Heart right ventricle (tissue), 16 donors: ENCODE measurements at places on chromosomes 5 and 9.

DNA sequence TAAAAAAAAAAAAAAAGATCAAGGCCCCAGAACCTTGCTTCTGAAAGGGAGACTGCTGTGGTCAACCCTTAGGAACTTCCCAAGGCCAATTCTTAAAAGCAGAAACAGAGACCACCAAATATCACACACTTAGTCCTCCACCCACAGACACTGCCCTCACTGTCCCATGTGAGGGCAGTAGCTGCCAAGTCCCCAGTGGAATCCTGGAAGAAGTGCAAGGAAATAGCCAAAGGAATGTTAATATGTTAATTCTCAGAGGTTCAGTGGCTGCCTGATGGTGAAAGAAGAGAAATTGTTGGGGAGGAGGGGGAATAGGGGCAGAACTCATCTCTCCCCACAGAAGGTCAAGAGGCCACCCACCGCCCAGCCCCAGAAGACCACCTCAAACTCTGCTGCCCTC lies 23.1 kb downstream of the FSTL4 start:
- DNase-seq, result no peak

GRCh38 chr9:27771803-27772545 lies 198.7 kb upstream of the C9orf72 start:
- peak; percentile 9 for DNase-seq

- DNase-seq, result no peak
These were observed 57.1 kb upstream of the PSD2 start for GRCh38 chr5:139738193-139739149.

DNA sequence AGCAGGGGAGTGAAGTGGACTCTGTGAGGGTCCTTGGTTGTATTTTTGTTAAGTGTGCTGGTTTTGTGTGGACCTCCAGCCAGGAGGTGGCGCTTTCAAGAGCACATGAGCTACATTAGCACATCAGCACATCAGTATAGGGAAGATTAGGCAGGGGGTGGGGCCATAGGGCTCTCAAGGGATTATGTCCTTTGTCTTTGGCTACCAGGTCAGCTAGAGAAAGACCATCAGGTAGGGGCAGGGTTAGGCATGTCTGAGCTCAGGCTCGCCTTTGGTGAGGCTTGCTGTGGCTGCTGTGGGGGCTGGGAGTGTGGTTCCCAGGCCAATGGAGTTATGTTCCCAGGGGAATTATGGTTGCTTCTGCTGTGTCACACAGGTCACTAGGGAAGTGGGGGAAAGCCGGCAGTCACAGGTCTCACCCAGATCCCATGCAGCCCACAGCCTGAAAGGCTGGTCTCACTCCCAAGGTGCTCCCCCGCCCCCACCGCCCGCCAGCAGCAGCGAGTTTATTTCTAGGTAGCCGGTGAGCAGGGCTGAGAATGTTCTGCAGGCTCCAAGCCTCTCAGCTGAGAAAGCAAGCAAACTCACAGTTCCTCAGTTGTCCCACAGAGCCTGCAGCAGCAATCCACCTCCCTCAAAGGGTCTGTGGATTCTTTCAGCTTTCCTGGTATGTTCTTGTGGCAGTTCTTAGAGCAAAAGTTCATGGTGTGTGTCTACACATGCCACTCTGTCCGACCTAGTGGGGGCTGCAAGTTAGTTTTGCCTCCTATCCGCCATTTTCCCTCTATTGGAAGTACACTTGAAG lies 13.7 kb downstream of the OR1J1 start:
- DNase-seq, result no peak

- no peak for DNase-seq
These were observed 176.8 kb upstream of the PAPPA start for GRCh38 chr9:115976781-115977180.

DNA sequence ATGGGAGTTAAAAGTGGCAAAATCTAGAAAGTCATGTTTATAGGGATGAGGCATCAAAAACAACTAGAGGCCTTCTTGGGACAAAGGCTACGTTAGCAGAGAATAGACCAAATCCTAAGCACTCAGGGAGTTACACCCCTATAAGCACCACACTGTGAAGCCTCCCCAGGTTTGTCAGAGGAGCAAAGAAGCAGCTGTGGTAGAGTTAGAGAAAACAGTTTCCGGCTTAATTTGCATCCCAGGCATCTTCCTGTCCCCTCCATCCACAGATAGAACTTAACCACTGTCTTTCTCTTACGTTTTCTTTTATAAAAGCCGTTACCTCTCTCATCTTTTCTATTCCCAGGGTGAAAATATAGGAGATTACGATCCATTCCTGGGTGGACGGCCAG lies 188.6 kb upstream of the KLF9 start:
- DNase-seq, result no peak

DNA sequence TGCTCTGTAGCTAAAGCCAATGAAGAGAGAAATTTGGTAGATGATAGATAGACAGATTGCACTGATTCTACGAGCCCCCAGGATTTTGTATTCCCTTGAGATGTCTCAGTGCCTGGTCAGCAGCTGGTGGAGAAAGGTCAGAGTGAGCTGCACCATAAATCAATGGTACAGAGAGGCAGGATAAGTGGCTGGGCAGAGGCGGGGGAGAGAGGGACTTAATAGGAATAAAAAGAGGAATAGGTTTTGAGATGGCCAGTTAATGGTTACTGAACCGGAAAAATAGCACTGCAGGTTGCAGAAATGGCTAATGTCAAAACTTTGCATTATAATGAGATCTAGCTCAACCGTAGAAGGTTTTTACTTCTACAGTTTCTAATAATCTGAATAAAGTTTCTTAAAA lies 47.9 kb upstream of the SLC12A2 start:
- no peak for DNase-seq

GRCh38 chr9:12708562-12709298 lies 15.5 kb downstream of the TYRP1 start:
- DNase-seq, result no peak

DNA sequence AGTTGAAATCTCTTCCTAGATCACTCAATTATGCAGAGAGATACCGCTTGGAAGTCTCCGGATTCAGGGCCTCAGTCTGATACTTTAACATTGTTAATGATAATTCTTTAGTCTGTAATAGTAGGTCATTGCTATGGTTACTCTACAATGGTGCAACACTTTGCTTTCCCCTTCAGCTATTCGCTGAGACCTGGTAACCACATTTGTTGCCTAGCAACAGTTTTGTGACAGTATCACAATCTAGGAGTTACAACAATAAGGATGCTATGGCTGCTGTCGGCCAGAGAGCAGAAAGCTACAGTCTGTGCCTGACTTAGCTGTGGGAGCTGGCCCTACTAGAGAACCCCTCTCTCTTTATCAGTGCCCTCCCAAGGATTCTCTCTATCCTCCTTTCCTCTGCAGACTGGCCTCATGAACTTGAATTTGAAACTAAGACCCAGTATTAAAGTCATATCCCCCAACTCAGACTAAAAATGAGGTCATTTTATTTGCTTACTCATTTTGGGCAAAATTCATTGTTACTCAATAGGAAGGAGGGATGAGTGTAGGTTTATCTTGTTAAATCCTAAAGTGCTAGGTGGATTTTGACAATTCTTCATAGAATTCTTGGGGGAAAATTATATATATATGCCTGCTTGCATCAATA lies 39.3 kb downstream of the NR2F1 start:
- DNase-seq, result peak; percentile 17

DNA sequence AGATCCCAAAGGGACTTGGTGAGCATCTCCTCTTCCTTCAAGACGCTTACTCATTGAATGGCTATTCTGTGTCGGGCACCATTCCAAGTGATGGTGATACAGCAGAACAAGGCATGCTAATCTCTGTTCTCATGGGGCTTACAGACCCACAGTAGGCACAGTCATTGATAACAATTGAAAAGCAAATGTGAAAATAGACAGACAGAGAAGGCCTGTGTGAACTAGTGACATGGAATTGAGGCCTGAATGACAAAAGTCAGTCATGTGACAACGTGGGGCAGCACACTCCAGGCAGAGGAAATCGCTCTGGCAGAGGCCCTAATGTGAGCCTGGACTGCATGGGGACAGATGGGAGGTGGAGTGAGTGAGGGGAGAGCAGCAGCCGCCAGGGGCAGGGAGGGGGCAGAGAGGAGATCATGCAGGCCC lies 70.7 kb upstream of the CPLX2 start:
- no peak for DNase-seq

DNA sequence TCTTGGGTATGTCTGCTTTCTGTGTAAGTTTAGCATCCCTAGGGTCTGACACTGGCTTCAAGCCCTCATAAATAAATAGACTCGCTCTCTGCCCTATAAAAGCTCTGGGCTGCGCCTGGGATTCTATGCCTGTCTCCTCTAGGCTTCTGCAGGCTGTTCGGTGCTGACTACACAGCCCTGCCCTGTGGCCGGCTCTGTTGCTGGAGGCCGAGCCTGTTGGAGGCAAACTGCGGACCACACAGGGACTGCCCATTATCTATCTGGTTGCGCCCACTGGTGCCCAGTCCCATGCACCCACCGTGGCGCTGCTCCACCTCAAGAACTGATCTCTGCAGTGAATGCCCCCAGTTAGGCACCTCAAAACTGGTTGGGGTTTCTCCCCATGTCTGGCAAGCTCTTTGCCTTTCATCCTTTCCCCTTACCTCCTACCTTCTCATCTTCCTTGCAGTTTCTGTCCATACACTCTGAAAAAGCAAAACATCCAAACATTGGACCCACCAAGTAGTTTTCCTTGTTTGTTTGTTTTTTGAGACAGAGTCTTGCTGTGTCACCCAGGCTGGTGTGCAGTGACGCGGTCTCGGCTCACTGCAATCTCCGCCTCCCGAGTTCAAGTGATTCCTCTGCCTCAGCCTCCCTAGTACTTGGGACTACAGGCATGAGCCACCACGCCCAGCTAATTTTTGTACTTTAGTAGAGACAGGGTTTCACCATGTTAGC lies 207.2 kb downstream of the ERCC6L2 start:
- DNase-seq, result no peak

DNA sequence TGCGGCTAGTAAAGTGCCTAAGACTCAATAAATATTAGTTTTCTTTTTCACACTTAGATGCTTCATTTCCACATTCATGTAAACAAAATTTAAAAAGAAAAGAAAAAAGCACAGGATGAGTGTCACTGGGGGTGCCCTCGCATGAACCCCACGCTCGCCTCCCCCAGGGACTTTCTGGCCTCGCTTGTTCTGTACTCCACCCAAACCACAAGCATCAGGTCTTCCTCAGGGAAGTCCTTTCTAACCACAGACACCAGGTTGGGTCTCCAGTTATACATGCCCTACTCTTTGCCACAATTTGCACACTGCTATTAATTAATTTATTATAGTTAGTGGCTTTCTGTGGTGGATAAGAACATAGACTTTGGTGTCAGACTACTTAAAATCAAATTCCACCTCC lies 92.4 kb downstream of the RORB start:
- DNase-seq, result no peak

- no peak for DNase-seq
These were observed 66.6 kb downstream of the C9orf152 start for GRCh38 chr9:110141227-110141793.

- DNase-seq, result no peak
These were observed 3.8 kb downstream of the TGFBI start for GRCh38 chr5:136032564-136032963.

- no peak for DNase-seq
These were observed 275.7 kb downstream of the BNC2 start for GRCh38 chr9:16594787-16595186.

DNA sequence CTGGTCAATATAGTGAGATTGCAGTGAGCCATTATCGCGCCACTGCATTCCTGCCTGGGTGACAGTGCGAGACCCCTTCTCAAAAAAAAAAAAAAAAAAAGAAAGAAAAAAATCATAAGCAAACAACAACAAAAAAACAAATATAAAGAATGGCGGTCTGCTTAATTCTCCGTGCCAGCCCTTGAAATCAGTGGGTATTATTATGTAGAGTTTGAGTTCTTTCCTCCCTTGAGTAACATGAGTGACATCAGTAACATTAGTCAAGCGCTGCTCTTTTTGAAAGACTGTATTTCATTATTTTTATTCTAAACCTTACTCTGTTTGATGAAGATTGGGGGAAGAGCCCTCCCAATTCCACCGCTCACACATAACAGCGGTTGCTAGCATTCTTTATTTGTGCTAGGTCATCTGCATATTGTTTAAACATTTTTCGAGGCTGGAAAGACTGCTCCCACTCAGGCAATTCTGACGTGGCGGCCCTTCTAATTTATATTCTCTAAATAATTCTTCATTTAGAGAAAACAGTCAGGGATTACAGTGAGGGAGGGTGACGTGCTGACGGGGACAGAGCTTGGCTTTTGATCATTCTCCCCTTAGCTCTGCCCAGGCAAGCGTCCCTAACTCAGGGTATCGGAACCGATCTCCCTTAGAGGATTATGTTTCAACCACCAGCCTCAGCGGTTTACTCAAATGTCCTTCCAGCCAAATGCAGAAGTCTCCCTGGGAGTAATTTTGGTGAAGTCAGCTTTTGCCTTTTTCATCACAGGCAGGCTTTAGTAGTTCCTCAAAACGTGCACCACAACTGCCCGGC lies 860 bp upstream of the MARCHF6 start:
- no peak for DNase-seq

DNA sequence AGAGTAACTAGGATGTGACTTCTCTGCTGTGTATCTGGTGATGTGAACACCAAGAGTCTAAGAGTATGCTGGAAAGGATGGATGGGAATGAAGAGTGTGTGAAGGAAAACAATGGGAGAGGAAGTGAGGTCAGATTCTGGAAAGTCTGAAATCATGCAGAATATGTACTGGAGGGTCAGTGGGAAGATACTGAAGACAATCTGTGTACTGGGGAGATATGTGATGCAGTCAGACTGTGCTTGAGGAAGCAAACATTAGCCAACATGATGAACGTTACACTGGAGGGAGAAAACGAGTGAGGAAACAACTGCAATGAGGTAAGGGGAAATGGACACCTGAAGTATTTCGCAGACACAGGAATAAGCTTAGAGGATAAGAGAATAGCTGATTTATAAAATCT lies 105.7 kb downstream of the NR3C1 start:
- no peak for DNase-seq

DNA sequence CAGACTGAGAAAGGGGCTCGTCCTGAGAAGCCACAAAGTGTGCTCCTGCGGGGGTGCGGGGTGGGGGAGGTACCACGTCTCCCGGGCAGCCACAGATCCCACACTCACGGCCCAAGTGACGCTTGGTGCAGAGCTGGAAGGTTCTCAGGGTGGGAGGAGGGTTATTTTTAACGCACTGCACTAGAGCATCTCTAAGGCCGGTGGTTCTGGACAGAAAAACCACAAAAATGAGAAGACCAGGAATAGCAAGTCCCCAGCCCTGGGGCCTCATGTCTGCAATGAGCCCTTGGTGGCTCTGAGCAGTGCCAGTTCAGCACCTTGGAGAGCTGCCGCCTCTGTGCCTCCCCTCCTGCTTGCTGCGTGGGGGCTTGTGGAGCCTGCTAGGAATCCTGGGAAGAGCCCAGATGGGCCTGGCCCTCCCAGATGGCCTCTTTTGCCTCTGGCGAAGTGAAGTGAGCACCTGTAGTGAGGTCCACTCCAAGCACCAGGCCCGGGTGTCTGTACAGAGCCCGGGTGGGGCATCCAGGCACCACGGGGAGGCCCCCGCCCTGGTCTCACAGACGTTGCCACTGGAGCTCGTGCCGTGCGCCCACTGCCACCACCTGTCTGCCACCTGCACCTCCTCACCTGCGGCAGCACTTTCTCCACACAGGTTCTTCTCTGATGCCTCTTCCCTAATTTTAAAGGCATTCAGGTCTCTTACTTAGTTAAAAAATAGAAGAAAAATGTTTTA lies 48.9 kb upstream of the CACNA1B start:
- DNase-seq, result no peak
